ENCODE measurements at places on chromosomes 1 and 21.

- DNase-seq, result no peak
Observed at GRCh38 chr21:39575775-39576174, 37.0 kb upstream of the B3GALT5 start.

DNA sequence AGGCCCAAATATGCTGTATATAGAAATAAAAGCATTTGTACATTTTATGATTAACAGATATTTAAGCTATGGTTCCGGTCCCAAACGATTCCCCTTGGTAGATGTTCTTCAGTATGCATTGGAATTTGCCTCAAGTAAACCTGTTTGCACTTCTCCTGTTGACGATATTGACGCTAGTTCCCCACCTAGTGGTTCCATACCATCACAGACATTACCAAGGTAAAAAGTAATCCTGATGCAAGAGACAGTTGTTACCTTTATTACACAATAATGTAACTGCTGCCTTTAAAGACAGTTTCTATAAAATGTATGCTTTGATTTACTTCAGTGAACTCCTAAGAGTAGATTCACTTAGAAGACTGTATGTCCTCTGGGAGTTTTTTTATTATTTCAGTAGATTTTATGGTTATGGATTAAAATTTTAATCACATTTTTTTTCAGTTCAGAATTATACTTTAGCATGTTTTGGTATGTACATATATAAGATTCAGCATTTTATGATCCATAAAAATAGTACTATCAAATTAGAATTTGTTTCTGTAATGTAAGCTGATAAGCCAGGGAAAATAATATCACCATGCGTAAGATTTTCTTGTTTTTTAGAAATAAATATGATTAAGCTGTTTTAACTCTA is 96.5 kb downstream of the USP25 start:
- no peak for DNase-seq

DNA sequence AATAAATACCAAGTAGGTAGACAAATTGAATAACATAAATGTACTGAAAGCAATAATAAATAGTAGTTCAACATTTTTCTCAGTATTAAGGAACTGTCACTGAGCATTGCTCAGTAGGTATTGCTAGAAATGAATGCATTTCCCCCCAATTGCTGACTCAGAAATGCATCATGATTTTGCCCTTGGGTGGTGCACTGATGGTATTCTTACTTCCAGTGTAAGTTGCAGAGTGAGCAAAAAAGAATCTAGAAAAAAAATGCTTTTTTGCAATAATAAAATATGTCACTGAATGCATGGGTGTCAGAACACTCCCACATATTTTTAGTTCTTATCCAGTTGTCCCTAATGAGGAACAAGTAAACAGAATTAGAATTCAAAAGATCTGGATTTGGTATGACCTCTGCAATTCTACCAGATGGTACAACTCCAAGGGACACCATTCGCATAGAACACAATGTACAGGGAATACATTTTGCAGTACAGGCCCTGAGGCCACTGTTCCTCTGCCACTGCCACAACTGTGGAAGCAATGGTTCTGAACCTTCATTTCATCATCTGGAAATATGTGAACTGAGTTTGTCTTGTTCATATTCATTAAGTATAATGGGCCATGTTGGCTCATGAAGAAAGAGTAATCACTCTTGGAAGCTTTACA is 78.0 kb downstream of the ATP6V1G3 start:
- no peak for DNase-seq

DNA sequence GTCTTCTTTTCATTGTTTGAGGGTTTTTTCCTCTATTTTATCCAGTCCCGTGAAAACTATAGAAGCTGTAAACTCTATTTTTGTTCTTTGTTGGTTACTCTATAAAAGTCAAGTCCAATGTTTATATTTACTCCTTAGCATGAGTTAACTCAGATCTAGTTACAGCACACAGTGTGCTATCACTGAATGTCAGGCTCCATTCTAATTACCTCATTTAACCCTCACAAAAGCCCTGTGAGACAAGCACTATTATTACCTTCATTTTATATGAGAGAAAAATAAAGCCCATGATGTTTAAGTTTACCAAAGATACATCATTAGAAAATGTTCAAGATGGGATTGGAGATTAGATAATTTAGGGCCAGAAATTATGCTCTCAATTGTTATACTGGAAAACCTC is 251.4 kb upstream of the SNX7 start:
- DNase-seq, result no peak

- no peak for DNase-seq
Observed at GRCh38 chr1:176159993-176160392, 47.1 kb downstream of the COP1 start.

- DNase-seq, result no peak
Observed at GRCh38 chr1:25653558-25653957, 37.0 kb downstream of the MAN1C1 start.

GRCh38 chr1:77413541-77414335 is 131.9 kb downstream of the AK5 start:
- no peak for DNase-seq

GRCh38 chr1:22685591-22686059 is 25.0 kb upstream of the EPHB2 start:
- DNase-seq, result no peak

DNA sequence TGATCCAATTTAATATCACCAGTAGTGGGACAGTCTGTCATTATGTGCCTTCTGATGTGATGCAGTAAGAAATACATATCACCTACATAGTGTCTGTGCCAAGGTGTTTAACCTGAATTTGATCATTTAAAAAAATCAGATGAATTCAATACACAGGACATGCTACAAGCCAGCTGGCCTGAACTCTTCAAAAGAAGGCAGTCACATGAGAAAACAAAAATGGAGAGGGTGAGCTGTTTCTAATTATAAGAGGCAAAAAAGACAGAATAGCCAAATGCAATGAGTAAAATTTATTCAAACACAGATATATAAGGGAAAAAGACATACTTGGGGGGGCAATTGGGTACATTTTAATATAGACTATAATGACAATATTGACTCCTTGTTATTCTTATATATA is 66.5 kb downstream of the ST3GAL3 start:
- no peak for DNase-seq

DNA sequence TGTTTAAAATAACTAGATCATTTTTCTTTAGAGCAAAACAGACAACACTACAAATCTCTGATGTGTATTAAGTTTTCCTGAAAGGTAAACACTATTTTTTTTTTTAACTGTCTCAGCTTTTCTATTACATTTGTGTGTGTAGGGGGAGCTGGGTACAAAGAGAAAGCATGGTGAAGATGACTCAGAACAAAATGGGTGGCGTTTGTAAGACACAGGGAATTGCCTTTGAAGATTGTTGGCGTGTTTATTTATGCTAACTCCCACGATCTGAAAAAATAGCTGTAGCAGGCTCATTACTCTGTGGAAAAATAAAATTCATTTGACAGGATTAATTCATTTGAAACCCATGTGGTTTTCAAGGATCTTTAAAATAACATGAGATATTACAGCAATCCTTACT is 285.1 kb downstream of the RYR2 start:
- DNase-seq, result no peak

GRCh38 chr1:59237900-59238299 is 59.0 kb upstream of the FGGY start:
- DNase-seq, result no peak

- peak; percentile 72 for DNase-seq
Observed at GRCh38 chr1:162690672-162691434, 58.6 kb downstream of the DDR2 start.

DNA sequence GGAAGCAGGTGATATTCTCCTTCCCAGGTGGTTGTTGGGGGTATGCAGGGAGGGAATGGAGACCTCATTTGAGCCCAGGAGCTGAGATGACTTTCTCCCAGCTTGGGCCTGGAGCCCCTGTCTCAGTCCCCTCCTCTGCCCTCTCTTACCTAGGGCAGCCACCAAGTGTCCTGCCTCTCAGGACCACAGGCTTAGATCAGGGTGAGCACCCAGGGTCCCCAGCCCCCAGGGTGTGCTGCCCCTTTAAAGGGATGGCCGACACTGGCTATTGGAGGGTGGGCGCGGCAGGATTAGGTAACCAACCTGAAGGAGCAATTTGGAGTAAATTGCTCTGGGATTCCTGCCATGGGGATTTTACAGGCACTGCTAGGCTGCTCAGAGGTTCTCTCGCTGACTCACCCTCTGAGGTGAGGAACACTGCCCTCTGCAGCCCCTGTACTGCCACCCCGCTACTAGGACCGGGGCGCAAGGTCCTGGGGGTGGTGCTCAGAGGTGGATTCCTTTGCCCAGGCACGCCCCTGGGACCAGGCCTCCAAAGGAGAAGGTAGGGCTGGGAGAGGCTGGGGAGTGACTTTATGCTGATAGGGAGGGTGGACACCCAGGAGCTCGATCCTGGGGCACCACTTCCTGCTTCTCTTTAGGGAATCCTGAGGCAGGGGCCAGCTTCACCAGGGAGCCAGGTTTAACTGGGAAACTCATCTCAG is 1.5 kb downstream of the RPS6KA1 start:
- DNase-seq, result no peak

All from Right ventricle myocardium inferior (tissue), 1 donor.